Stimulated activated CD8-positive, alpha-beta memory T cell treated with anti-CD3 and anti-CD28 coated beads, Interleukin-2, amount 100 ng/mL, for 1 hour (primary cell): ENCODE measurements at places on chromosomes 11 and 22.

DNA sequence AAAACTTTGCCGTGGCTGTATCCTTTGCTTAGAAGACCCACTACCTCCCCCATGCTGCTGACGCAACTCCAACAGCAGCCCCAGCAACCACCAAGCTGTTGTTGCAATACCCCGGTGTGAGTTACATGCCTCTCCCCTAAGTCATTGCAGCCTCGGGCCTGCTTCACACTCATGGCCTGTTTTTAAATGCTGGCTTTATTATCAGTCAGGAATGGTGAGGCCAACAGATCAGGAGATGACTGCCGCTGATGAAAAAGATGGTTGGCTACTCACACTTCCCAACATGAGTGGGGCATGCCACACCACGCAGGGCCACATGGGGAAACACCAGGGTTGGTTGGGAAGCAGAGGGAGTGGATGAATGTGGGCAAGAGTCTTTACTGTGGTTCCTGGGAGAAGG lies 171.5 kb upstream of the SYT13 start:
- DNase-seq: no peak

GRCh38 chr22:32341122-32341740 lies 16.4 kb upstream of the RFPL3 start:
- no peak for DNase-seq

GRCh38 chr11:132910011-132910760 lies 622.1 kb downstream of the OPCML start:
- no peak for DNase-seq

- DNase-seq: no peak
Observed at GRCh38 chr11:44766972-44767278, 40.2 kb downstream of the TSPAN18 start.

- no peak for DNase-seq
Observed at GRCh38 chr22:27709919-27710675, 91.5 kb downstream of the MN1 start.

DNA sequence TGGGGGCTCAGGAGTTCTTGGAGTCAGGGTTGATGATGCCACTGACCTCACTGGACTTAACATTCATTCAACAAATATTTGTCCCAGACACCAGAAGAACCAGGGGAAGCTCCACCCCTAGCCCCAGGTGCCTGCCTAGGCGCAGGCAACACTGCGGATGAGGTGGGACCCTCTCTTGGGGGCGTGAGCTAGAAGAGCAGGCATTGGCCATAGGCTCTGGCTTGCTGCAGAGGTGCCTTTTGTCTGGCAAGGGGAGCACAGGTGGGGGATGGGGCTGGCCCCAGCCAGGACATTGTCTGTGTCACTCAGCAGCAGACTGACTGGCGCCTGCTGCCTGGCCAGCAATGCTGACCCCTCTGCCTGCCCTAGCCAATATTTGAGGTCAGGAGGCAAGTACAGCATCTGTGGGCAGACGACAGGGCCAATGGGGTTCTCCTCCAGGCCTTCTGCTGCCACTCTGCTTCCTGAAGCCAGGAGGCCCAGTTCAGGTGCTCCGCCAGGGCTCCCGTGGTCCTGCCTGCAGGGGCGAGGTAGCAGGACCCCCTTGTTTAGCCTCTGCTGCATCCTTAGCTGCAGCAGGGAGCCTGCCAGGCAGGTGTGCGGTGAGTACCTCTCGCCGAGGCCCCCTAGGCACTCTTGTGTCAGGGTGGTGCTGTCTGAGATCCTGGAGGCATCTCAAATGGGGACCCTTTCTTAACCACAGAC lies 4.0 kb downstream of the LINC01488 start:
- DNase-seq: no peak

DNA sequence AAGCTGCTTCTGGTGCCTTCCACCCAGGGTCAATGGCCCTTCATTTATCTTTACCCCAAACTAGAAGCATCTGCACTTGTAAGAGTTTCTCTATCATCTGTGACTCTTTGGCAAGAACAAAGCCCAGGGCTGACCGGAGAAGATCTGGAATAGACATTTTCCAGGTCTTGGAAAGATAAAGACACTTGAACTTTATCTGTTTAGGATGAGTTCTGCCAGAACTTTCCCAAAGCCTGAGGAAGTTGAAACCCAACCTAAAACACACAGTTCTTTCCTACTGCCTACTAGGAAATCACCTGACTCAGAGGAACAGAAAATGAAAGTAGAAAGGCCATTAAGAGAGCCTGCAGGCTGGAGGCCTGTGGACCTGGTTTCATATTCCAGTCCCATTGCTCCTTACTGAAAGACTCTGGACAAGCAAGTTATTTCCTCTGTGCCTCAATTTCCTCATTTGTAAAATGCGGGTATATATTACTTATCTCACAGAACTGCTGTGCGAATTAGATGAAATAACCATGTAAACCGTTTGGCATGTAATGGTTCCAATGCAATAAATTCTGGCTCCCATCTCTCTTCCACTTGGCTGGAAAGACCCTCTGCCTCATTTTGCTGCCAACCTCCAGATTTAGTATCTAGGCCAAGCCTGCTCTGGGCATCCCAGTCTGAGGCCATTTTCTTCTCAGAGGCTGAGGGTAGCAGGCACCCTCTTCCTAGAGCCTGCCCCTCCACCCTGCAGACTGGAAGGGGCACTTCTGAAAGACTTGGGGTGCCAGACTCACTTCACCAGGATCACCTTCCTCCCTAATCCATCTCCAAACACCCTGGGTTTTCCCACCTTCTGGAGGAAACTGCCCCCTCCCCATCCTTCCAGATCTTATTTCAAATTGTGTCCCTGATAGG lies 1.2 kb downstream of the UBE2L6 start:
- no peak for DNase-seq

DNA sequence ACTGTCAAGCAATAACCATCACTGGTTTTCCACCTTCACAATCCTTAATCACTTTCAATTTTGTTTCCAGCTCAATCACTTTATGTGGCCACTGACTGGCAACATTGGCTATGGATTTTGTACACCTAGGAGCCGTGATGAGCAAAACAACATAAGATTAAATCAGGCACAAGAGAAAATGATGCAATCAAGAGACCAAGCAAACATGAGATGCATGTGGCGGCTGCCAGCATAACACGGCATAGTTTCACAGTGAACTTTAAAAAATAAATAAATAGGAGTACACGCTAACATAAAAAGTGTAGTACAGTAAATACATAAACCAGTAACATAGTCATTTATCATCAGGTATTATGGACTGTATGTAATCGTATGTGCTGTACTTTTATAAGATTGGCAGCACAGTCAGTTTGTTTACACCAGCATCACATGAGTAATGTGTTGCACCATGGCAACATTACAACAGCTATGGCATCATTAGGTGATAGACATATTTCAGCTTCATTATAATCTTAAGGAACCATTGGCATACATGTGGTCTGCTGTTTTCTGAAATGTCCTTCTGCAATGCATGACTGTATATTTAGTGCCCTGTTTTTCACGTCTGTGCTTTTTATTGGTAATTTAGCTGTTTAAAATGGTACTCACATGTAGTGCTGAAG lies 83.3 kb upstream of the PRDM11 start:
- no peak for DNase-seq

- no peak for DNase-seq
Observed at GRCh38 chr11:933936-934335, 8.3 kb downstream of the AP2A2 start.

GRCh38 chr11:46159680-46160079 lies 38.4 kb upstream of the PHF21A start:
- no peak for DNase-seq

DNA sequence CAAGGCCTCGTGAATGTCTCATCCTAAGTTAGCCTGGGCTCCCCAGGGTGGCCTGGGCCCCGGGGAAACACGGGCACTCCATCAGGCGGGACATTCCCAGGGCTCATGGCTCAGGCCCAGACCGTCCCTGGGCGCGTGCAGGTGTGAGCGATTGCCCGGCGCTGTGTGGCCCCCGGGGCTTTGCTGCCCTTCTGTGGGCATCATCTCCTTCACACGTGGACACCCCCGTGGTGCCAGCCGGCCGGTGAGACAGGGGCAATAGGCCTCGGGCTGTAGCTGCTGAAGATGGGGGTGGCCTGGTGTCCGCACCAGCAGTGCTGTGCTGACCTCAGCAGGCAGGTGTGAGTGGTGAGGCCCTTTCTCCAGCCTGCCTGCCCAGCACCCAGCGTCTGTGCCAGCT lies 4.6 kb upstream of the SELENOO start:
- no peak for DNase-seq

- no peak for DNase-seq
Observed at GRCh38 chr22:37746366-37747079, 49.7 kb downstream of the TRIOBP start.

DNA sequence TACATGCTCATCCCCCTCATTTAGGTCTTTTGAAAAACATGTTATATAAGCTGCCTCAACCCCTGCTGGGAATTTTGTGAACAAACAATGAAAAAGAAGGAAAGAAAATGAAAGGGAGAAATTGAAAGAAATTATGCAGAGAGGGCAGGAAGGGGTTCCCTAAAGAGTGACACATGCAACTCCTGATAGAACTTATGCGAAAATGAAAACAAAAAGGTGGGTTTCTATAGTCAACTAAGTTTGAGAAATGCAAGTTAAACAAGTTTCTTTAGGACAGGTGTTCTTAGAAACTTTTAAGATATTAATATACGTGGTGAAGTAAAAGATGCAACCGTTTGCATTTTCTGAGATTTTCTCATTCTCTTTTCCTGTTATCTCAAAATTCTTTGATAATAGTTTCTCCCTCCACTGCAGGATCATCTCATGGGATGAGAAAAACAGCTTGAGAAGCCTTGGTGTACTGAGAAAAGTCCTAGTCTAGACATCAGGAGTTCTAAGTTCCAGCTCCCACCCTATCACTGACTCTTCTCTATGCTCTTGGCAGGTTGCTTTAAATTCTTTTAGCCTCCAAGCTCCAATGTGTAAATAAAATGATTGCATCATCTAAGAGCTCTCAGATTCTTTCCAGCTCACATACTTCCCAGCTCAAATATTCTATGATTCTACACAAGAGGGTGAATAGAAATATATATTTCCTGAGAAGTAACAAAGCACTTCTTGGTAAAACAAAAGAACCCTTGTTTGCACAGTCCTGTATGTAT lies 109.2 kb downstream of the FAM76B start:
- DNase-seq: no peak

DNA sequence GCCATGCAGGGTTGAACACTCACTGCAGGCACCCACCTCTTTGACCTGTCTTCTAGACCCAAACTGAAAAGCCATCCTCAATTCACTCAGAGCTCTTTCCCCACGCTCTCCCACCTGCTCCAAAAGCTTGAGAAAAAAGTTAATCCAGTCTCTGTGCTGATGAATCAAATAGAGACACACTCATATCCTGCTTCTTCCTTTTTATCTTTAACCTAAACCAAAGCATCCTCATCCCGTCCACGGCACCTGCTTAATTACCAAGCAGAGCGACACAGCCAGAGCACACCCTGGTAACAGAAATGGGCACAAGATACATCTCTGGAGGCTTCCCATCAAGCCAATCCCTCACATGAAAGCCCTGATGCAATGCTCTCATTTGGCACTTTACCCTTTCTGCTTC lies 102.6 kb downstream of the PLEKHA7 start:
- no peak for DNase-seq

DNA sequence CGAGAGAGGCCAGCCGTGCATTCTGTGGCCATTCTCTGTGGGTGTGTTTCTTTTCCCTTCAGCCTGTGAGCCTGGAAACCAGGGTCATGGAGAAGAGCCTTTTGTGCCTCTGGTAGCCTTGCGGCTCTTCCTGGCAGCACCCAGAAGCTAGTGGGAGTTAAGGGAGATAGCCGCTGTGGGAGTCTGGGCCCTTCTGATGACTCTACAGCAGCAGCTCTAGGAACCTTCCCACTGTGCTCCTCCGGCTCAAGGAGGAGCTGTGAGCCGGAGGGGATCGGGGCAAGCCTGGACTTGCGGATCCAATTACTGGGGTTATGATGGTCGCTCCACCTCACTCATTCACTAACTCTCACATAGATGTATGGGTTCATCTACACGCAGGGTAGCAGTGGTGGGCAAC lies 10.5 kb downstream of the GTPBP1 start:
- DNase-seq: no peak

DNA sequence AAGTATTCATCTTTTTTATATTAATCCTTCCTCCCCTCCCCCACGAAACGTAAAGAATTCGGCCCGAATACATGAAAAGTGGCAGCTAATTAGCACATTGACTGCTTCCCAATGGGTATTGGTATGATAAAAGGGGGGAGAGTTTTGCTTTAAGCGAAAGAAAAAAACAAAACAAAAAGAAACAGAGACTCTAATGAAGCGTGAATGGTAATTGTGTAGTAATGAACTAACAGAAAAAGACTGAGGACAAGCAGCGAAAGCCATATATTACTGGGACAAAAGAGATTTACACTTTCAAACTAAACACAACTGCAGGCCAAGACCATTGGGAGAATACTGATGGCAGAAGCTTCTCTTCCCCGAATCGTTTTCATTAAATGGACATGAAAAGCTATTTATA lies 2.5 kb downstream of the DBX1 start:
- DNase-seq: no peak

DNA sequence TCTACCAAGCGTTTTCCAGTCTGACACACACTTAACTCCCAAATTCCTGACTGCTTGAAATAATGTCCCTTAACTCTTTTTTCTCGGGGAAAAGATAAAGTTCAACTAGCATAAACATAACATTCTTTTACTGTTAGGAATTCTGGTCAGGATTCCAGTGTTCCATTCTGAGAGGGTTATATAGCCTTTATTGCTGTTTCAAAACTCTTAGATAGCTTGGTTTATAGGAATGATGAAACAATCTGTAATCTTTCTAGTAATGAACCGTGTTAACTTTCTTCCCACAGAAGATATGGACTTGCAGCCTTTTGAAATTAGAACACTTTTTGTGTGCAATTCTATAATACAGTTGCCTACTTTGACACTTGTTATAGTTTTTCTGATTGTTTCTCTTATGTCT lies 8.6 kb downstream of the REXO2 start:
- no peak for DNase-seq

GRCh38 chr22:39130892-39131855 lies 21.3 kb downstream of the CBX7 start:
- DNase-seq: no peak

GRCh38 chr11:84503503-84503902 lies 1123.6 kb downstream of the DLG2 start:
- no peak for DNase-seq

- DNase-seq: no peak
Observed at GRCh38 chr11:30585125-30585891, 845 bp downstream of the MPPED2 start.

DNA sequence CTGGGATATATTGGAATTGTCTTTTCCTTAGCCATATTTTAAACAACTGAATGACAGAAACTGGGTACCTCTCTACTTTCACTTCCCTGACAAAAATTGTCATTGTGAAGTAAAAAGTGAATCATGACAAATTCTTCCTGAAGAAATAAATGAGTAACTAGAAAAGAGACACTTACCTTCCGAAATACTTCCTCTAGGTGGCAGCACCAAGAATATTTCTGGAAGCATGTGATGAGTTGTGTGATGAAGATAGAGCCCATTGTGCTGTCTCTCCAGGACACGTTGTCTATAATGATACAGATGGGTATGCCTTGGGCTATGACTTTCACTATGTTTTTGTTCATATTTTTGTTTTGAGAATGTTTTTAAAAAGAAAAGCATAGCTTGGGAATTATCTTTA lies 21.5 kb downstream of the CASP4 start:
- DNase-seq: no peak
